ENCODE measurements at places on chromosomes 1 and 21.

DNA sequence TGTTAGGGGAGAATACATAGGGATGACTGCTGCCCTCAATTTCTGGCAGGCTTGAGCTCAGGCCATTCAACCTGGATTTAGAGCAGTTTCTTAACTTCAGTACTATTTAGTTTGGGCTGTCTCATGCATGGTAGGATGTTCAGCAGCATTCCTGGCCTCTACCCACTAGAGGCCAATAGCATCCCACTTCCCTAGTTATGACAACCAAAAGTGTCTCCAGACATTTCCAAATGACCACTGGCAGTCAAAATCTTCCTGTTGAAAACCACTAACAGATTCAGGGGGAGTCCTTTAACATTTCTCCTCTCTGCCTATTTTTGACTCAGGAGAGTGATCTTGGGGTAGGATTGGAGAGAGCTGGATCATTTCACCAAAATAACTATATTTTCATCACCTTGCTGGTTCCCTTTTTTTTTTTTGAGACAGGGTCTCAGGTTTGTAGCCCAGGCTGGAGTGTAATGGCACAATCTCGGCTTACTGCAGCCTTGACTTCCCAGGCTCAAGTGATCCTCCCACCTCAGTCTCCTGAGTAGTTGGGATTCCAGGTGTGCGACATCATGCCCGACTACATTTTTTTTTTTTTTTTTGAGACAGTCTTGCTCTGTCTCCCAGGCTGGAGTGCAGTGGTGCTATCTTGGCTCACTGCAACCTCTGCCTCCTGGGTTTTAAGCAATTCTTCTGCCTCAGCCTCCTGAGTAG lies 8.7 kb downstream of the GNAT2 start:
- DNase-seq: no peak

DNA sequence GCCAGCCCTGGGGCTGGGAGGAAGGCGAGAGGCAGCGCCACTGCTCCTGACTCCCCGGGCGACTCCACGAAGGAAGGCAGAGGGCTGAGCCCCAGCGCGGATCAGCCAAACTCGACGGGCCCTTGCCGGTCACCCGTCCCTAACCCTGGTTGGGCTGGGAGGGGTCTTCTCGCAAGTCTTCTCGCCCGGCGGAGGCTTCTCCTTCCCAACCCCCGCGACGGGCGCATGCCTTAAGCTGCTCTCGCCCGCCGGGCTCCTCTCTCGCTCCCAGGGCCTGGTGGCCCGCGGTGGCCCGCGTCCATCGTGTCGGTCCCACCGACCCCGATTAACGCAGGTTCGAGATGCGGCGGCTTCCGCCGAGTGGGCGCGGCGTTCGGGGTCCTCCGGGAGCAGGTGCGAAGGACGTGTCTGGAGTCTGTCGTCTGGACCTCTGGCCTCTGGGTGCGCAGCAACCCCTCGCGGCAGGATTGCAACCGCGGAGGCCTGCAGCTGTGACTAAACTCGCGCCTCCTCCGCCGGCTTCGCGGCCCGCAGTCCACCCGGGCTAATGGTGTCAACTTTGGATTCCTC lies 29.0 kb upstream of the PPM1J start:
- DNase-seq: no peak

DNA sequence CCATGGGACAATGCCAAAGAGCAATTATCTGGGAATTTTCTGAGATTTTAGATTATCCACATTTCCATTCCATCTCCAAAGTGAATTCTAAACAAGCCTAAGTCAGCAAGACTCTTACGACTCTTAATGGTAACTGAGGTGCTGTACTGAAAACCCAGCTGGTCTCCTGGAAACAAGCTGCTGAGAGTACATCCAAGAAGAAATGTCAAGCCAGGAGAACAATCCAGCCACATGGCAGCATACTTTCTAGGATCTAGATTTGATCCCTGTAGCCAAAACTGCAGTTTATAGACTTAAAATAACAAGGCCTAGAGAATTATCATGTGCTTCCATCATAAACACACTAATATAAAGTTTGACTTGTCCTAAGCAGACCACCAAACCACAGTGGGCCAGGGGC lies 45.8 kb downstream of the KCNH1 start:
- DNase-seq: no peak

- no peak for DNase-seq
Observed at GRCh38 chr1:156682166-156682890, 5.1 kb upstream of the NES start.

DNA sequence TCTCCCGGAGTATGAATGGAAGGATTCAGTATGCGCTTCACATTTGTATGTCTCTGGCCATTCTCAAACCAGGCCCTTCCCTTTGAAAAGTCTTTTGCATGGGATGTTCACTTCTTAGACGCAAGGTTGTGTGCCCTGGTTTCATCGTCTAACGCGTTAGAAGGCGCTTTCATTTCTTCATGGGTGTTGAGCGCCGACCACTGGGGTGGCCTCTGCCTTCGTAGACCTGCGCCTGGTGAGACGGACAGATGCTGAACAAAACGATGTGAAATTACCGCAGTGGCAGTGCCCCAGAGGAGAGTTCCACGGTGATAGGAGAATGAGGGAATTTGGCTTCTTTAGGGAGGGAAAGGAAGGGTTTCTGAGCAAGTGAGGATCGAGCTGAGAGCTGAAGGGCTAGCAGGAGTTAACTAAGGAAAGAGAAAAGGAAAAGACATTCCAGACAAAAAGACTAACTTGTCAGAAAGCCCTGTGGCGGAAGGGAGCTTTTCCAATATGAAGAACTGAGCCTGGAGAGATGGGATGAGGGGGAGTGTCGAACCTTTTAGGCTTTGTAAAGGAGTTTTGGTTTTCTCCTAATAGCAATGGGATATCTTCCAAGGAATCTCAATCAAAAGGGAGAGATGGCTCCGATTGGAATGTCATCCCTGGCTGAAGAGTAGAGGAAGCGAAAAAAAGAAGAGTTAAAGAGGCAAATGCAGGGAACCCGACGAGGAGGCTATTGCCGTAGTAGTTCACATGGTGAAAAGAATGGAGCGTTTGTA lies 951 bp downstream of the GGPS1 start:
- DNase-seq: no peak

All from cerebellar nuclear complex (tissue), 1 donor.